ENCODE measurements at places on chromosomes 12 and 14.

DNA sequence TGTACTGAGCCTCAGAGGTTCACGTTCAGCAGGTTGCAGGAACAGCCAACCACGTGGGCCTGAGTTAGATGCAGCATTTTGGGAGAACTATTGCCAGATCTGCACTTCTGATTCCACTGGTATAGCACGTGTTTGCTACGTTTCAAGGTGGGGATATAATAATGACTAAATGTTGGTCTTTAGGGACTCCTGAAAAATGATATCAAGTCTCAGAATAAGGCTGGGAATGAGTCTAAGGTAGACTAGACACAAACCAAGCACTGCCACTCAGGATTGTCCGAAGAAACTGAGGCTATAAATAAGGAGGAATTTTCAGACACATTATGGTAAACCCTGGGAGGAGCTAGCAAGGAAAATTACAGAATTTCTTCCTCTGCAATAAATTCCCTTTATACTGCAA is 98.1 kb downstream of the ESR2 start:
- DNase-seq, result no peak

DNA sequence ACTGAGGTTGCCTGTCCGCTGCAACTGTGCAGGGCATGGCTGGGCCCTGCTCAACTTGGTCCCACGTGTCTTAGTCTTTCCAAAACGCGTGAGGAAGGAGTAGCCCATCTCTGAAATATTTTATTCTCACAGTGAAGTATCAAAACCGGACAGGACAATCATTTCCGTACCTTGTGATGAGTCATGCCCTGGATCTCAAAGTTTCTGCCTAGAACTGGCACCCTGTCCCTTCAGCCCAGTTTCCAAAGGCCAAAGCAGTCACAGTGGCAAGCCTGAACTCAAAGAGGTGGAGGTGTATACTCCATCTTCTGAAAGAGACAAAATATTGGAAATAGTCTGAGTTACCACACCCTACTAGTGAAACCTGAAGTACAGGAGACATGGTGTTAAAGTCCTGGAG is 28.5 kb upstream of the SRGAP1 start:
- no peak for DNase-seq

GRCh38 chr12:65817866-65818265 is 6.4 kb upstream of the HMGA2 start:
- no peak for DNase-seq

DNA sequence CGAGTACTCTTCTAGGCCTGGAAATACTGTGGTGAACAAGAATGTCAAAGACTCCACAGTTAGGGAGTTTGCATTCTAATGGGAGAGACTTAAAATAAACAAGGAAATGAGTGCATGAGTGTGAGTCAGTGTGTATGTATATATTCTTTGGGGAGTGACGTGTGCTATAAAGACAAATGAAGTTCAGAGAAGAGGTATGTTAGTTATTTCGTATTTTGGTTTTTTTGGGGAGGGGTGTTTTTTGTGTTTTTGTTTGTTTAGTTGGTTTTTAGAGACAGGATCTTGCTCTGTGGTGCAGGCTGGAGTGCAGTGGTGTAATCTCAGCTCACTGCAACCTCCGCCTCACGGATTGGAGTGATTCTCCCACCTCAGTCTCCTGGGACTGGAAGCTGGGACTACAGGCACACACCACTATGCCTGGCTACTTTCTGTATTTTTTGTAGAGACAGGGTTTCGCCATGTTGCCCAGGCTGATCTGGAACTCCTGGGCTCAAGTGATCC is 74.3 kb downstream of the SRGAP1 start:
- DNase-seq, result no peak

DNA sequence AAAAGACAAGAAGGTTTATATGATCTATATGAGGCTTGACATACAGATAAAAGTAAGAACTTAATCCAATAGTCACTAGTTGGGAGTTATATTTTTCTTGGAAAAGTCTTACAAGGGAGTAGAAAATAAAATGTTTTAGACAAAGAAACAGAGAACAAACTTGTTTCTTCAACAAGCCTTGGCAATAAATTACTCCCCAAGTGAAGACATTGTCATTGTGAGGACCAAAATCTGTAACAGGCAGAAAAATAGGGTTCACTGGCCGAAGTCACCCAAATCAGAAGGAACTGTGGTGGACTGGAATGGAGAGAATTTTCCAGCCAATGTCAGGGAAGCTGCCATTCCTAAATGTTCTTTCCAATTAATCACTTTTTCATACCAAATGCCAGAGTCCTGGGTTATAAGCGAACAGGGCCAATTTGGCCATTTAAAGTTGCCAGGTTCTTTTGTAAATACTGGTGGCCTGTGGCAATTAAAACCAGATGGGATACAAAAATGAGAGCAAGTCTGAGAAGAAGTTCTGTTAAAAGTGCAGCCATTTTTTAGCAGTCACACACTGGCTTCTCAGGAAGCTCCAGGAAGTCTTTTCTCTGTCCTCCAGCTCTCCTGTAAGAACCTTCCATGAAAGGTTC is 117.3 kb upstream of the OVCH1 start:
- DNase-seq, result no peak

DNA sequence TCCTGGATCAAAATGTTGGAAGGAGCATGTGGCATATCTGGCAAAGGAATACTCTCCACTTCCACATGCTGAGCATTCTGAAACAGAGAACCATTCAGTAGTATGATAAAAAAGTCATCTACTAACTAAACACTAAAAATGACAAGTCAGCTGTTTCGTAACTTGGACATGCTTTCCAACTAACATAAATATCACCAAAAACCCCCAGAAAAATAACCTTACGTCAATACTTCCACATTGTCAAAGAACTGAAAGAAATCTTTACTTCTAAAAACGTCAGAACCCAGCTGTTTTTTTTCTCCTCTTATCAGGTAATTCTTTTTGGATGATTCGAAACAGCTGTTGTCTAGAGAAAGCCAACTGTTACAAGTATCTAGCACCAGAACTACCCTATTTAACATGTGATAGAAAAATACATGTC is 8.2 kb downstream of the WBP11 start:
- DNase-seq, result no peak

GRCh38 chr12:127716166-127716565 is 550.8 kb upstream of the TMEM132C start:
- no peak for DNase-seq

DNA sequence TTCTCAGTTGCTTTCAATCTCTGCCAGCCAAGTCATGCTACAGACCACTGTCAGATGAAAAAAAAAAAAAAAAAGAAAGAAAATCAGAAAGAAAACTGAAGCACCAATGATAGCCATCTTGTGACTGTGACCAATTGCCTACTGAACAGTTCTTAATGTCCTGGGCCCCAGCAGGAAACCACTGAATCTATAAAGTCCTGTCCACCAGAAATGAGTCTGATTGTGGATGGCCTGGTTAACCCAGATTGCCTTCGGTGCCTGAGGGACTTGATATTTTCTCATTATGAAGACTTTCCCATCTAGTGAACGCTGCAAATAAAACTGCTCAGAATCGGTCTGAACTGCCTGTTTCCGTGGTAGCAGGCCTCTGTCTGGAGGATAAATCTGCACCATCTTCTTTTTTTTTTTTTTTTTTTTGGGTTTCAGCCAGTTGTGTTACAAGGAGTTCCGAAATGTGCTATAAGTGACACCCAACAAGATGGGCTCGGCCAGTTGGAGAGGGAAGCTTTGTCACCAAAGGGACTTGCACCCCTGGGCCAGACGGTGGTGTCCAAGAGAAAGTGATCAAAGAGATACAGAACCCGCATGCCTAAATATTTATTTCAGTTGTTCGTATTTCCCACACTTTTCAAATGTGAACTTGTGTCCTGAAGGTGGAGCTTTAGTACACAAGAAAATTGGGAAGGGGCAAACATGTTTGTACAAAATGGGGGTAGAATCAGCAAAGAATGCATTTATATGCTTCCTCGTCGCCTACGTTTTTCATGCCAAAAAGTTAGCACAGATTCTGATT is 3.0 kb upstream of the PLXNC1 start:
- DNase-seq, result no peak

DNA sequence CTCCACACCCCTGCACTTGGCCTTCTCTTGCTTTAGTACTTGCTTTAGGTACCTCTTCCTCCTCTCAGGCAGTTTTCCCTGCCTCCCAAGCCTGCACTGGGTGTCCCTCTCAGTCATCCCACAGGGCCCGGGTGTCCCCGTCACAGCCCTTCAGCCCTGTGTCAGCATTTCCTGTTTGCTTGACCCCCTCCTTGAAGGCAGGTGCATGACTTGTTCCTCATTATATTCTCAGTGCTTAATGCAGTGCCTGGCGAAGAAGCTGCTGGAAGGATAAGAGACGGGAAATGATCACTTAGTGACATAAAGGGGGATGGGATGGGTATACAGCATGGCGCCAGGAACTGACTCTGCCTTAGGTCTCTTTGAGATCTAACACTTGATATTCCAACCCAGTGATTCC is 61.5 kb downstream of the IQSEC3 start:
- DNase-seq, result no peak

- DNase-seq, result no peak
Observed at GRCh38 chr12:67690656-67691055, 42.1 kb downstream of the DYRK2 start.

- DNase-seq, result no peak
Observed at GRCh38 chr12:115871714-115872113, 405.8 kb downstream of the MED13L start.

DNA sequence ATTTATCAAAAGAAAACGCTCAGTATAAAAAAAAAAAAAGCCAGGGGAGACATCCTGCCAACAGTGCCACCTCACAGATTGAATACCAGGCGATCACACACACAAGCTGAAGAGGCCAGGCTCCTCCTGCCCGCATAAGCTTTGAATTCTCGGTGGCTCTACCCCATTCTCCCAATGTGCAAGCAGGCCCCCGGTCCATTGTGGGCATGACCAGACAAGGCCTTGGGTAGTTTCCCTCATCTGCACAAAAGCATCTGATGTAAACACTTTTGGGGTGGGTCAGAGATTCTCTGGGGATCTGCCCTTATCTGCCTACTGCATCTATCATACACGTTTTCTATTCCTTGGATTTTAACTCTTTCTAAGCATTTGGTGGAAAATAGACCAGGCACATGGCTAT is 16.2 kb downstream of the KLRF2 start:
- DNase-seq, result no peak

- no peak for DNase-seq
Observed at GRCh38 chr12:32467959-32468863, 68.9 kb downstream of the FGD4 start.

DNA sequence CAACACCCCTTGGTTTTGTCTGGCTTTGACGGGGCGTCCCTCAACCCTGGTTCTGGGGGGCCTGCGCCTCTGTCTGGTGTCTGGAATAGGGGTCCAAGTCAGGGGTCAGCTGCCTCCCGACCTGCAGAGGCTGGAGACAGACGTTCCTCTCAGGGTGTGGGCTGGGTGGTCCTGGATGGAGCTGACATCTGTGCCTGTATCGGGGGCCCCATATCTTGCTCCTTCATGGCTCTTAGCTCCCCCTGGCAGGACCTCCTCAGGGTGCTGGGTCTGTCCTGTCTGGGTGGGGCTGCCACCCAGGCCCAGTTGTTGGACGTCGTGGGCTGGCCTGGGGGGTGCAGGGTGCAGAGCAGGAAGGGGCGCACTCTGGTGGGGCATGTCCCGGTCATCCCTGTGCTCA is 374.8 kb downstream of the TMEM121 start:
- DNase-seq, result no peak

GRCh38 chr12:38961683-38962082 is 56.3 kb upstream of the CPNE8 start:
- DNase-seq, result no peak

- no peak for DNase-seq
Observed at GRCh38 chr14:30573966-30574365, 15.0 kb downstream of the G2E3 start.

GRCh38 chr14:95504135-95505029 is 12.1 kb downstream of the SYNE3 start:
- no peak for DNase-seq

- no peak for DNase-seq
Observed at GRCh38 chr12:17652436-17652835, 437.6 kb downstream of the RERGL start.

DNA sequence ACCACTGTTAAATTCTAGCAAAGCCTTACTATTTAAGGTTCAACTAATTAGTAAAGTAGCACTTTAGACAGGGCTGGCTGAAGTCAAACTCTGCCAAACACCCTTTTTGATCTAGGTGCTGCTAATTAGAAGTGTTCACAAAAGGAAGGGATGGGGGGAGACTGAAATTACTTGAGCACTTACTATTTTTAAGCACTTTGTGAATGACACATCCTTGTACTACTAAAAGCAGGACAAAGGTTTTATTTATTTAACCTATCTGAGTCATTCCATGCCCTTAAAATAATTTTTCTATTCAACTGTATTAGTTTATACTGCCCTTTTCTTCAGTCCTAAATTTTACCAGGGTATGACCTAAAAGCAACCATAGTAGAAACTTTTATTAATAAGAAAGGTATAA is 20.1 kb downstream of the MBIP start:
- DNase-seq, result no peak

- no peak for DNase-seq
Observed at GRCh38 chr12:96828169-96828789, 78.8 kb upstream of the NEDD1 start.

DNA sequence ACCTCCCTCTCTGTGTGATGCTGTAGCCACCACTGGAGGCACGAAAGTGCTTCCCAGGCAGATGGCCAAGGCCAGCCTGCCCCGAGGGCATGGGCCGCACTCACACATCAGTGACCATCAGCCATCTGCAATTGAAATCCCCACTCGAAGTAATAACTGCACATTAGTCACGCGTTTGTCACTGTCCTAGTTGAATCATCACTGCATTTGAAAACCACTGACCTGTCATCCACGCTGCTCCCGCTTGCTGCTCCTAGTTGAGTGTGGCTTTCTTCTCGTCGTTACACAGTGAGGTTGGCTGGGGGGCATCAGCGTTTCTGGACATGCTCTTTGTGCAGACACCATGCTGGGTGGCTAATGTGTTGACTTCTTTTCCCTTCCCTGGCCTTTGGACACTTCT is 176.1 kb downstream of the ADGRD1 start:
- DNase-seq, result no peak

DNA sequence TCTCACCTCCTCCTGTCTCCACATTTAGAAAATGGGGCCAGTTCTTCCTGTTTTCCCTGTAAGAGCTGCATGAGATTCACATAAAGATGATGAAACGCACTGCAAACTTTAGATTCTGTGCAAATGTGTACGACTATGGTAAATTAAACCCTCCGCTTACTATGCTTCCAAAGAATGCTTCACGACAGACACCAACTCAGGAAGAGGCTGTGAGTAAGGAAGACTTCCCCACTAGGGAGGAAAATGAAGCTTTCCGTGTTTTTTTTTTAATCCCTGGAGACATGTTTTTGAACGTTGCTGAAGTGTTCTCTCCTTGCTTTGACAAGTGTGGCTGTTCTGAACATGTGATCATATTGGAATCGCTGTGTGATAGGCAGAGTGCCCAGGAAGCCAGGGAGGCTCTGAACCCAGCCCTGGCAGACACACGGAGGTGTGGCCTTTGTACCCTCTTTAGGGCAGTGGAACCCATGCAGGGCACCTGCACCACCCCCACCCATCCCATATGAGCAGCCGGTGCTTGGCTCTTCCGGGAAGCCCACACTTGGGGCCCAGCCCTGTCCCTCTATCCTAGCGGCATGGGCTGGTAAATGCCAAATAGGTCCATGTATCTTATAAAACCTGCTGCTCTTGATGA is 7.5 kb upstream of the SYNE3 start:
- no peak for DNase-seq

GRCh38 chr12:118685983-118686607 is 295.2 kb upstream of the SRRM4 start:
- no peak for DNase-seq

GRCh38 chr12:43177276-43177675 is 374.7 kb downstream of the ADAMTS20 start:
- no peak for DNase-seq

All from T-helper 1 cell (primary cell).